ENCODE measurements at places on chromosomes 5 and 9.

DNA sequence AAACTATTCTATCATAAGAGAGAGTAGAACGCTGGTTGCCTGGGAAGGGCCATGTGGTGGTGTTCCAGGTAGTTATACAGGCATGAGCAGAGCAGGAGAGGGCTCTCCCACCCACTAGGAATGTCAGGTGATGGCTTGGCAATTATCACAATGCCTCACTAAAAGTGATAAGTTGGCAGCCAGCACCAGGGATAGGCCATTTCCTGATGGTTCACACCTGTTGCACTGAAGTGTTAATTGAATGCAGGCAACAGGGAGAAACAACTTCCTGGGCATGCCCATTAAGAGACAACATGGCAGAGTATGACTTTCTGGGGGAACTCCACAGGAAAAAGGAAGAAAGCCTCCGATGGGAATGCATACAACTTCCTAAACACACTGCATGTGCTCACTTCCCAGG, 593.2 kb downstream of the ELAVL2 start:
- no peak for DNase-seq

DNA sequence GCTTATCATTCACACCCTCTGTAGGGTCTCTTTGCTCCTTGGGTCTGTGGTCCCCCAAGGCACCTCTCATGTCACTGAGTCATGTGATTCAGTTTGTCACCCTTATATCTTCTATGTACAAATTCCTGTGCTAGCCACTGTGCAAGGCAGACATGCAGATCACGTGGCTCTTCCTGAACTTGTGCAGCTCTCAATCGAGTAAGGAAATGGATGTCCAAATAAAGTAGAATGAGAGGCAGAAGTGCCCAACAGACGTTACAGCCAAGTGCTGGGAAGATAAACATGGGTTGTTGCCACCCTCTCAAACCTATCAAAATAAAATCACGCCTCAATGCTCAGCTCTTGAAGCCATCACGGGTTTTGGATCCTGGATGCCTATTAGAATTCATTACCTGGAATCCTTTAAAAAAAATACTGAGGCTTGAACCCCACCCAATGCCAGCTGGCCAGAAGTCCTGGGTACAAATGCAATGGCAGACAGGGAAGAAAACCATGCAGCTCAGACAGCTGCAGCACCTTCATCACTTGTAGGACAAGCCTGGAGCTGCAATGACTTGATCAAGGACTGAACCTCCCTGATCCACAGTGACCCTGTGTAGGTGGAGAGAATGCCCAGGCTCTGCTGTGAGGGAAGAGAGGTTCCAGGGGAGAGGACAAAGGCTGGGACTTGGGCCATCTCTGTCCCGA, 228.7 kb upstream of the DAP start:
- DNase-seq, result no peak

DNA sequence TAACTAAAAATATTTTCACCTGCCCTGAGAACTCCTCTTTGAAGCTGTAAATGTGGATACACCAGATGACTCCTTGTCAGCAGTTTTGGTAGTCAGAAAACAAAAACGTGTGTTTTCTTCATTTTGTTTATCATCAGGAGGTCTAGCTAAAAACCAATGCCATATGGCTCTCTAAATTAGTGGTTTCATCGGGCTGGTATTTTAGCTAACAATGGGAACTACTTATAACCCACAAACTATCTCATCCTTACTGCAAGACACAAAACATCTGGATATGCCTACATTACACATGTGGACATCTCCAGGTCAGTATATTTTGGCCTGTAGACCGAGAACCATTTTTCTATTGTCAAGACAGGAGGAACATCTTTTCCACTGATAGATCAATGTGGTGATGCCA, 56.2 kb downstream of the GAS1 start:
- DNase-seq, result no peak

GRCh38 chr5:135174315-135175096, 140.5 kb upstream of the PITX1 start:
- no peak for DNase-seq

DNA sequence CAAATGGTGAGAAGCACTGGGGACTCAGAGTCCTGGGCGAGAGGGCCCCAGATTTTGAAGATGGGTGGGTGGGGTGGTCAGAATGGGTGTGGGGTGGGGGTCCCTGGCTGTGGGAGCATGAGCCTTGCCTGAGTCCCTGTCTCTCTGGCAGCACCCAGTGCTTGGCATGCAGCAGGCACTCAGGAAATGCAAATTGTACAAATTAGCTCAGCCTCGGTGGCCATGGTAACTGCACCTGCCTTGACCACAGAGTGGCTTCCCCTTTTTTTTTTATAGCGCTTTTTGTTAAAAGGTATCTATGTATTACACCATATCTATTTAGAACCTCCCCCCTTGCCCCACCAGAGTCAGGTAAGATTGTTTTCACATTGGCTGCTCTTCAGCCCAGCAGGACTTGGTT, 19.2 kb upstream of the PITX1 start:
- DNase-seq, result no peak

- no peak for DNase-seq
Measured at GRCh38 chr9:32581512-32582143, 8.7 kb upstream of the NDUFB6 start.

GRCh38 chr9:35863583-35863982, 6.6 kb downstream of the OR13J1 start:
- no peak for DNase-seq

- DNase-seq, result no peak
Measured at GRCh38 chr5:123265551-123265950, 157.7 kb downstream of the CEP120 start.

- no peak for DNase-seq
Measured at GRCh38 chr5:107134931-107135330, 535.8 kb downstream of the EFNA5 start.

DNA sequence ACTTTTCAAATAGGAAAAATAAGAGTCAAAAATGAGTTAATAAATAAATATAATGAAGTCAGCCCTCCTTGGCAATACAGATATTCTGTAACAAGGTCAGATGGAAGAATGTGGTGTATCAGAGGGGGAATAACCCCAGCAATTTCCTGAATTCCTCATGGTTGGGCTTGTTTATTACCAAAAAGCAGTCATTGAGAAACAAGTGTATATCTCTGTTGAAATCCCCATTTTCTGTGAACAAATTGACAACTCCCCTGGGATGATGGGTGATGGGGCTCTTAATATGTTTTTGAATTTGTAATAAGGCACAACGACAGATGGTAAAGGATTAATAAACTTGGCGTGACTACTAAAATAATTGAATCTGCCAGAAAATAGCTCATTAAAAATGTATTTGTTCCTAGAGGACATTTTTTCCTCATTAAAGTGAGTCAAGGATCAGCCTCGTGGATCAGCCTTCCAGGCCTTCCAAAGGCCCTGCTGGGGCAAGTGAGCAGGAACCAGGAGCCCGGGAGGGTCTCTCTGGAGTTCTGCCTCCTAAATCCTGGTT, 34.2 kb downstream of the THBS4 start:
- DNase-seq, result no peak

GRCh38 chr5:169812786-169813185, 167.5 kb downstream of the INSYN2B start:
- DNase-seq, result no peak

DNA sequence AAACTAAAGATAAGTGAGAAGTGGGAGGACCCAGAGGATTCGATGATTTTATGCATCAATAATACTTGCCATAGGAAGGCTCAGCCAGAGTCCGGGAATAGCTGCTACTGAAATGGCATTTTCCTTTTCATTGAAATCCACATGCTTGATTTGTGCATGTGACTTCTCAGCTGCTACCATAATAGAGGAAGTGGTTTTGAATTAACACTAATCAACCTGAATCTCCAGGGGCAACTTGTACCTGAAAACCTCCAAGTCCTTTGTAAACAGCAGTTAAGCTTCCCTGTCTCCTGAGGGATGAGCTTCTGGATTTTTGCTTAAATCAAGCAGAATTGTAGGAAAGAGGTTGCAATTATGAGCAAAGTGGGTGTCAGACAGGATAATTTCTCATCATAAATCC, 124.9 kb downstream of the PPP2R2B start:
- DNase-seq, result no peak

DNA sequence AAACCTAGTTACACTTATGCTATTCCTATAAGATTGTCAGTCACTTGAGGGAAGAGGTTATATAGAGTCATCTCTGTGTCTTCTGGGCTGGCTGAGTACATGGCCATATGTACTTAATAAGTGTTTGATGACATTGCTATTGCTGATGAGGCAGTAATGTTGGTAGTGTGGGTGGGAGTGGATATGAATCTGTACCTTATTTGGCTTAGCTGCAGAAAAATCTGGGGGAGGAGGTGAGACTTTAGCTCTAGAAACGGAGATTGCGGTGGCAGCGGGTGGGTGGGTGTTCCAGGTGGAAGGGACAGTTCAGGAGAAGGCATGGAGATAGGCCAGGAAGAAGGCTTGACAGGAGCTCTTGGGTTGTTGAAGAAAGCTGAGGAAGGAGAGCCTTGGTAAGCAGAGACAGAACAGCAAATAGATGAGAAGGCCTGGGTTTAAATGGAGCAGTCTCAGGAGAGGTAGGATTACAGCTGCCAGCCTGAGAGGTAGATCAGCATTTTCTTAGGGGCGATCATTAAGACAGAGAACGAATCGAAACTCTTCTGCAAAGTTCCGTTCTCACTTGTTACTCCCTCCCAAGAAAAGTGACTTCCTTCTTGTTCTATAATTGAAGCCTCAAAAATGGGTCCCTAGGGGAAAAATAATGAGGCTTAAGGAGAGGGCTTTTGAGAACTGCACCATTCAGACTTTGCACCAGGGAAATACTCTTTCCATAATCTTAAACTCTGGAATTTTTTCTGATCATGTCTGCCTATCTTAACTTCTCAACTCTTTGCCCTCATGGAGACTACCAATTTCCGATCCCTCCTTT, 160.5 kb downstream of the UNC13B start:
- no peak for DNase-seq

DNA sequence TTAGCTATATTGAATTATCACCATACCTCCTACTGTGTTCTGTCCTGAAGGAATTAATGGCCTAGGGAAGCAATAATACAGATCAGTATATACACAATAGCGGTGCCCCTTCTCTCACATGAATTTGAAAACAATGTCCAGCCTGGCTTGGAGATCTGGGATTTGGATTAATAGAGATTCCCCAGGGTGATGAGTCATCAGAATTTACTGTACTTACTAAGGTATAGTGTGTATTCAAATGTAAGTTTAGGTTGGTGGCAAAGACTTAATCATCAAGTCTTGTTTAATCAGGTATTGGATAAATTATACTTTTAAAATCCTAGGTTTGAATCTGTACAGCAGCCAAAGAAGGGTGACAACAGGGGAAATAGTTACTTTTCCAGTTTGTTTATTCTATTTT, 121.5 kb downstream of the FEM1C start:
- no peak for DNase-seq

DNA sequence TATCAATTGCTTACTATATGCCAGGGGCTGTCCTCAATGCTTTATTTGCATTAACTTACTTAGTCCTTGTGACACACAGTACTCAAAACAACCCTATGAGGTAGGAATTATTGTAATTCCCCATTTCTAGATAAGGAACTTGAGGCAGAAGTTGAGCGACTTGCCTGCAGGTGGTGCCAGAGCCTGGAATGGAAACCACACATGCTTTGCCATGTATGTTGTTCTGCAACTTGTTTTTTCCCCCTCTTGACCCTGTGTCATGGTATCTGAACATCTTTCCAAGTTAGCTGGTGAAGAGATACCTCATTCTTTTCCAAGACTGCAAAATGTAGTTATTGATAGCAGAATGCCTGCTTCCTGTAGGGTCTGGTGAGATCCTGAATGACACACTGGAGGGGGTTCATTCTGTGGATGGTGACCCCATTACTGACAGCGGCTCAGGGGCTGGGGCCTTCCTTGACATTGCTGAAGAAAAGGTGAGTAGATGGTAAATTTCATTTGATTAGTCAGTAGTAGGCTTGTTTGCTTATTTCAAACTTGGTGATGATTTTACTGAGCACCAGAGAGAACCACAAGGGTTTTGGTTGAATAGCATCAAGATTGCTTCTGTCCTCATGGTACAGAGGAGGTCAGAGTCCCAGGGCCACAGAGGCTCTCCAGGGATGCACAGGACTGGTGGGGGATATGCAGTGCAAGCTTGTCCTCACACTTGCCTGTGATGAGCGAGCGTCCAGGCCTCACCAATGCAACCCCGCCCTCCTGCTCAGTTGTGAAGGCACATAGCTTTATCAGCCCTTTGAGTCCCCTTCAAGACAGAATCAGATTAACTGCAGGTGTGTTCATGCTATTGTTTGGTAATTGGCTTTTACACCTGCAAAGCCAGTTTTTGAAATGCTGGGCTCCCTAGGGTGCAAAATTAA, 57.0 kb downstream of the COL15A1 start:
- no peak for DNase-seq

- no peak for DNase-seq
Measured at GRCh38 chr5:146703499-146703898, 175.1 kb downstream of the PPP2R2B start.

DNA sequence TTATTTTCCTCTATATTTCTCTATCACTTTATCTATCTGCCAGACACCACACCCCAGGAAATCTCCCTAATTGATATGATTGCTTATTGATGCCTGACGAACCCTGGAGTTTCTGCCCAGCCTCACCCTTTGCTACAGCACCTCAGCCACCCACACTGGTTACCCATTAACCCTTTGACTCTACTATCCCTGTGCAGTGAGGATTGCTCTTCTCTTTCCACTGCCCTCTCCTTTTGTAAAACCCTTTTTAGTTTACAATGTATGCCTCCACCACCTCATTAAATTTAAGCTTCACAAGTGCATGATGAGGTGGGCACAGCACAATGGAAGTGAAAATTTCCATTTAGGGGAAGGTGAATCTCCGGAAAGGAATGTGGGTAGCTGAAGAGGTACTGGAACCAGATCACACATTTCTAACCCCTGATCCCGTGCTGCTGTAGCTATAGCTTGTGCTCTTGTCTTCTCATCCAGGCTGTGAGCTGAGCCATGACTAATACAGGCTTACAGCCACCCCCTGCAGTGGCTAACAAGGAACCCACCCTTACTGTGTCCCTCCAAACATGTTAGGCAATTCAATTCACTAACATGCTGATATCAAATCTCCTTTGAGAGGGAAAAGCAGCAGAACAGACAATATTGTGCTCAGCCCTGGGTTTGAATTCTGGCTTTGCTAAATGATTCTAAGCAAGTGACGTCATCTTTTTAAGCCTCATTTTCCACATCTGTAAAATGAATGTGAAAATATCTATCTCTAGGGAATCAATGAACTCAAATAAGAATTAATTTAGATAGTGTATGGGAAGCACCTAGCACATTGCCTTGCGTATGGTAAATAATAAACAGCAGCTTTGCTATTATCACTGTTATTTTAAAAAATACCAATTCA, 186.9 kb upstream of the TRIM32 start:
- no peak for DNase-seq

- DNase-seq, result no peak
Measured at GRCh38 chr5:149838881-149839739, 105.5 kb downstream of the PDE6A start.

DNA sequence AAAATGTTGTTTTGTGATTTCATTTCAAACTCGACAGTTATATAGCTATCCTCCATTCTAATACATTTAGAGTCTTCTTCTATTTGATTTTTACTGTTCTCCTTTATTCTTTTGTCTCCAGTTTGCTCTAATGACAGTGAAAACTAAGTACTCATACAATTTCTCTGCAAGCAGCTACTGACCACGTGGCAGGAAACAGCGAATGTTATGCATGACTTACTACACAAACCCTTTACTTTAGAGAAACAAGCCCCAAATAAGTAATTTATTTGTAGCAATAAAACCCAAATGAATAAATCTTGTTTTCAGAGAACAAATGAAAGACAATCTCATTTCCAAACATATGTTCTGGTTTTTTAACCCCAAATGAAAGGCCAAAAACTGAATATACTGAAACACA, 41.9 kb downstream of the CDH6 start:
- no peak for DNase-seq

GRCh38 chr5:8981496-8981895, 564.4 kb downstream of the SEMA5A start:
- no peak for DNase-seq

- DNase-seq, result no peak
Measured at GRCh38 chr5:168879929-168880328, 300.8 kb upstream of the PANK3 start.
